ENCODE measurements at places on chromosomes 12 and 14.

DNA sequence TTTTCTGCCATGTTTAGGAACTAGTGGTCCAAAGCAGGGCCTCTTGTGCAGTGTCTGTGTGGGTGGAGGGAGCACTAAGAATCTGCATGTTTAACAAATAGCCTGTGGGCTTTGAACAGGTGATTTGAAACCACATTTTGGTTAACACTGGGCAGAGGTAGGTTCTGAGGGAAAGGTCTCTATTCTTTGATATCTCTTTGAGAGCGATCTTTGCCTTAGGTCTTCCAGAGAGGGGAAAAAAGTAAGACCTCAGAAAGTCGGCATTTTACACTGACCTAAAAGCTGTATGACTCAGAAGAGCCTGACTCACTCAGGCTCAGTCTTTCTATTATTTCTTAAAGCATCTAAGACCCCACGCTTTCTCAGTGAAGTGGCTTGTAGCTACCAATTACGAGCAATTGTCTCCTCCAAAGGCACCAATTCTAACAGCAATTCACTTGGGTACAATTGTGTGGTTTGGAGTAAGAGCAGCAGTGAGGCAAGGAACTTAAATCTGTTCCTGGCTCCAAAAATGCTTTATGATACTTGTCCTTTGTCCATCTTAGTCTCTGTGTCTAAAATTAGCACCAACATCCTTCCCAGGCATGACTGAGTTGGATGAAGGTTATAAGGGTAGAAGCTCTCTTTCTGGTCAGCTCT lies 8.8 kb downstream of the EIF2B2 start:
- no peak for DNase-seq

DNA sequence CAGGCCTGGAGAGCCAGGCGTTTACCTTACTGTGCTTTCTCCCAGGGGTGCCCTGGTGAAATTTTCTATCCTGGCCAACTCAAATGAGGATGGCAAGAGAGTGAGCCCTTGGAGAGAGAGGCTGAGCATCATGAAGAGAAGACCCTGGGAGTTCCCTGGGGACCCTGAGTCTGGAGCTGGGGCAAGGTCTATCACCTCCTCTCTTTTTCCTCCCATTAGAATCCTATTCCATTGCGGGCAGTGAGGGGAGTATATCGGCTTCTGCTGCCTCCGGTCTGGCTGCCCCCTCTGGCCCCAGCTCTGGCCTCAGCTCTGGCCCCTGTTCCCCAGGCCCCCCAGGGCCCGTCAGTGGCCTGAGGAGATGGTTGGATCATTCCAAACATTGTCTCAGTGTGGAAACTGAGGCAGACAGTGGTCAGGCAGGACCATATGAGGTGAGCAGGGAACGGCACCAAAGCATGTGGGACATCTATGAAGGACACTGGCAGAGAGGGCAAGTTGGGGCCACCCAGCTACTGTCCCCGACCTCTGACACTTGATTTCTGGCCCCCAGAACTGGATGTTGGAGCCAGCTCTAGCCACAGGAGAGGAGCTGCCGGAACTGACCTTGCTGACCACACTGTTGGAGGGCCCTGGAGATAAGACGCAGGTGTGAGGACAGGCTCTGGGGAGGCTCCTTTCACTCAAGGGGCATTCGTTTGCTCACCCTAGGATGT lies 1.6 kb downstream of the ARHGEF25 start:
- no peak for DNase-seq

- DNase-seq: no peak
These were observed 79.9 kb downstream of the HECTD1 start for GRCh38 chr14:31127690-31128089.

GRCh38 chr12:116719731-116720528 lies 17.9 kb downstream of the SPRING1 start:
- DNase-seq: no peak

- DNase-seq: no peak
These were observed 2.3 kb downstream of the MMP14 start for GRCh38 chr14:22838631-22839041.

DNA sequence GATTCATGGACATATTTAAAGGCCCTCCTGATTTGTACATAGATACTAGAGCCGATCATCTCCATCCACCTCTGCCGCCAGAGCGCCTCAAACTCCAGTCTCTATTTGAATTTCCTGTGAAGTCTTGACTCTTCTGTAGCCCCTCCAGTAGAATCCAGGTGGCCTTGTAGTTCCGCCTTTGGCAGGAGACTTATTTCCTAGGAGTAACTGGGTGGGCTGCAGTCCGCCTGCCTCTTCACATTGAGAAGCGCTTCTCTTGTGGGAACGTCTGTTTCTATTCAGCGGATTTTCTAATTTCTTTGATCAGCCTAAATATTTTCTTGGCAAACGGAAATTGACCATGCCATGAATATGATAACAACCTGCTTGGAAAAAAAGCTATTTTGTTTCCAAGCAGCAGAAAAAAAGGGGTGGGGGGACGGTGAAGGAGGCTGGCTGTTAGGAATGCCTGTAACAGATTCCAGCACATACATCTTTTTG lies 9.0 kb upstream of the SIX1 start:
- DNase-seq: no peak

DNA sequence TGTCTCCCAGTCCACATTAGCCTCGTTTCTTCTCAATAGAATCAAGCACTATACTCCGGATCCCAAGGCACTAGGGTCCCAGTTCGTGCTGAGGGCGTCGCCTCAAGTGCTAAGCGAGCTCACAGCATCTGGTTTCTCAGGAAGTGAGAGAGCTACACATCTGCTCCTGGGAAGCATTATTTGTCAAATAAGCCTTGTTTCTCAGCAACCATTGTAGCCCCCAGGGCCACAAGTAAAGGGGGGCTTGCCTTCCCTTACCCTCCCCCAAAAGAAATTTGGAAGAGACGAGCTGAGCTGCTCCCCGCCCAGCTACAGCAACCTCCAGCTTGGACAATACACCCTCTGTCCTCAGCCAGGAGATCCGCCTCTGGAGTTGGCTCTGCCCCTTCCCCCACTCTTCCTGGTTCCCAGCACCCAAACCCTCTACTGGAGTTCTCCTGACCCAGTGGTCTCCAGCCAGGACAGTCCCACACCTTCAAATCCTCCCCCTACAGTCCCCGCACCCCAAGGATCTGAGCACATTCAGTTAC lies 5.7 kb upstream of the TNS2 start:
- no peak for DNase-seq

DNA sequence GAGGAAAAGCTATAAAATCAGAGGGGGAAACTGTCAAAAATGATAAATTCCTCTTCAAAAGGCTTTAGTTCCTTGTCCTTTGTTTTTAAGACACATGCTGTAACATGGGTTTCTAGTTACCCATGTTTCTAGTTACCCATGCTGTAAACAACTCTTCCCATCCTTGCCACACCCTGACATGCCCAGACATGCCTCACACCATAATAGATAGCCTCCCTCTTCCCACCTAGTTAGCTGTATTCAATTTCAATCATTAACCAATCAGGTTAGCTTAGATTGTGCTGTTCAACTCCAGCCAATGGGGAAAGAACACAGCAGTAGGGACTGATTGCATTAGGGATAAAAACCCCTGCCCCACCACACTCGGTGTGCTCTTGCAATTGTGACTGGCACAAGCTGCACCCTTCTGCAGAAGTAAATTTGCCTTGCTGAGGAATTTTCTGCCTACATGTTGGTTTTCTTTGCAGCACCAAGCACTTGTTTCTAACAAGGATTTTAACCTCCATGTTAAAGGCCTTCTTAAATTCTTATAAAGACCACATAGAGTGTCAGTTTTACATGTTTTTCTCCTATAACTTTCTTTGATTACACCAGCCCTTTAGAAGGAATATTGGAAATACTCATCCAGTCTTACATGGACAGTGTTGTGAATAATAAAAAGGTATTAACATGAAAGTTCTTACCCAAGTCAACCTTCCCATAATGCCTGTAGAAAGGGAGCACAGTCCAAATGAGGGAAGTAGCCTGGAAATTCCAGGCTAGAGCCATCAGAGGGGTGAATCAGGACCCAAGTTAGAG lies 32.5 kb upstream of the LALBA start:
- no peak for DNase-seq

- no peak for DNase-seq
These were observed 372.1 kb upstream of the FAR2 start for GRCh38 chr12:28776913-28777422.

GRCh38 chr12:65465766-65466547 lies 187.5 kb downstream of the MSRB3 start:
- DNase-seq: no peak

- DNase-seq: no peak
These were observed 272.8 kb downstream of the AKAP6 start for GRCh38 chr14:32601906-32602305.

- no peak for DNase-seq
These were observed 53.3 kb downstream of the ACACB start for GRCh38 chr12:109169686-109170085.

GRCh38 chr12:92145481-92145730 lies 240 bp downstream of the BTG1 start:
- DNase-seq: no peak

DNA sequence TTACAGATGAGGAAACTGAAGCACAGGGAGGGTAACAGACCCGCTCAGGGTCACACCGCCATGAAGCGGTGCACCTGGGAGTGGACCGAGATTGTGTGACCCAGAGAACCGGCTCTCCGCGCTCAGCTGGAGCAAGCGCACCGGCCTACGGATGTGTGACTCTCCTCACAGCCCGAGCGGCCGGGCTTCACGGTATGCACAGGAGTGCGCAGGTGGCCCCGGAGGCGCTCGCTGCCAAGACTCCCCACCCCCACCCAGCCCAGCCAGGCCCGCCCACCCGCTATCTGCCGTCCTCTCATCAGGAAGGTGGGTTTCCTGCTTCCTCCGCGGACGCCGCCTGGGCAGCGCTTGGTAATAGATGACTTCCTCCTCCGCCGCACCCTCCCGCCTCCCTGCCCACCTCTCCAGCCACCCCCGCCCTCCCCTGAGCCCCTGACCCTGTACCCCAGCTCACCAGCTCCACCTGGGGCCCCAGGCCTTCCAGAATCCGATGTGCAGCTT lies 110.7 kb downstream of the NCOR2 start:
- no peak for DNase-seq

- DNase-seq: no peak
These were observed 83.3 kb downstream of the CCER1 start for GRCh38 chr12:90871726-90872096.

GRCh38 chr12:30962047-30962446 lies 35.5 kb downstream of the TSPAN11 start:
- no peak for DNase-seq

GRCh38 chr12:115998119-115998633 lies 279.3 kb downstream of the MED13L start:
- peak; percentile 8 for DNase-seq

DNA sequence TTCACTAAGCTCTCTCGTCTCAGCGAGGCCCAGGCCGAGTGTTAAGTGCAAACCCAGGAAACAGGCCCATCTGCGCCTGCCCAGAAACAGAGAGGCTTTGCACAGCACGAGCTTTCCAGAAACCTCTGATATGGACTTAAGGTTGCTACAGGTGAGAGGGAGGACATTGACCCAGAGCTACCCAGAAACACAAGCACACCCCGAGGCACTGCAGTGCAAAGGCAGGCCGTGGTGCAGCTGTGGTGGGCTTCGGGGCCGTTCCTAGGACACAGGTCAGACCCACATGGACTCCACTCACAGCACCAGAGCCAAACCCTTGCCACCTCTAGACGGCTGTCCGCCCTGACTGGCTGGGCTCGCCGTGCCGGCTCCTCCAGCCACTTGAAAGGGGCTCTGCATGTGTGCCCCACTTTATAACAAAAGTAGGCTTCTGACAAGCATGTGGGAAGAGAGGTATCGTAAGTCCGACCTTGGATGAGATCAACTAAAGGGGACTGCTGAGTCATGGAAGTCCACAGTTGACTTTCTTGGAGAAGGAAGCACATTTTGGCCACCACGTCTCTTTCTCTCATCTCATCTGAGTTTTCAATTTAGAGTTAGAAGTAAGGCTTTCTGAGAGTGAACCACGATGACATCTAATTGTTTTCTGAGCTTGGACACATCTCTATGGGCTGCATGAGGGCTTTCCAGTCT lies 38.2 kb downstream of the CACNA2D4 start:
- DNase-seq: no peak

DNA sequence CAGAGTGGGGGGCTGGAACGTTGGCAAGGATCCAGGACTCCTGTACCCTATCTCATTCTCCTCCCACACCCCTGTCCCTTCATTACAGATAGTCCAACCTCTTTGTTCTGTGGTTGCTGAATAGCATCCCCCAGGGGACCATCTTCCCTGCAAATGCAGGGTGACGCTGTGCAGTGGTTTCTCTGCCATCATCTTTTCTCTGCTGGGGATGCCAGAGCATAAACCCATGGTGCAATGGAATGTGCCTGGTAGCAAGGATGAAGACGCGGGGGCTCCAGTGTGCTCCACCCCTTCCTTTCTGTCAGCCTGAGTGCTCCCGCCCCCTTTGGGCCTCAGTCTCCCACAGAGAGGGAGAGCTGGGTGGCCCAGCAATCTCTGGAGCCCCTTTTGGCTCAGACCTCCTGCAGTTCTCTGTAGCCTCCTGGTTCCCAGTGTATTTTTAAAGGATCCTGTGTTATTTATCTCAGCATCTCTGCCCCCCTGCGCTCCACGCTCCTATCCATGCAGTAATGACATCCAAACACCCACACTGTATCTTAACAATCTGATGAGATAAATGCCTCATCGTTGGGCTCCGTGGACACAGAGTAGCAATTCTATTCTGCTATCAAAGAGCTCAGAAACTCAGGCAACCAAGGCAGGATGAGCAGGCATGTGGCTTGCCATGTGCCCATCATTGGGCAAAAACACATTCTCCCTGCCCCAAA lies 212.8 kb downstream of the CACNA1C start:
- no peak for DNase-seq

GRCh38 chr12:132392389-132393244 lies 63.2 kb upstream of the GALNT9 start:
- DNase-seq: no peak

GRCh38 chr14:92719421-92719820 lies 29.0 kb downstream of the LGMN start:
- no peak for DNase-seq

GRCh38 chr12:91397866-91398532 lies 215.4 kb upstream of the DCN start:
- DNase-seq: no peak

DNA sequence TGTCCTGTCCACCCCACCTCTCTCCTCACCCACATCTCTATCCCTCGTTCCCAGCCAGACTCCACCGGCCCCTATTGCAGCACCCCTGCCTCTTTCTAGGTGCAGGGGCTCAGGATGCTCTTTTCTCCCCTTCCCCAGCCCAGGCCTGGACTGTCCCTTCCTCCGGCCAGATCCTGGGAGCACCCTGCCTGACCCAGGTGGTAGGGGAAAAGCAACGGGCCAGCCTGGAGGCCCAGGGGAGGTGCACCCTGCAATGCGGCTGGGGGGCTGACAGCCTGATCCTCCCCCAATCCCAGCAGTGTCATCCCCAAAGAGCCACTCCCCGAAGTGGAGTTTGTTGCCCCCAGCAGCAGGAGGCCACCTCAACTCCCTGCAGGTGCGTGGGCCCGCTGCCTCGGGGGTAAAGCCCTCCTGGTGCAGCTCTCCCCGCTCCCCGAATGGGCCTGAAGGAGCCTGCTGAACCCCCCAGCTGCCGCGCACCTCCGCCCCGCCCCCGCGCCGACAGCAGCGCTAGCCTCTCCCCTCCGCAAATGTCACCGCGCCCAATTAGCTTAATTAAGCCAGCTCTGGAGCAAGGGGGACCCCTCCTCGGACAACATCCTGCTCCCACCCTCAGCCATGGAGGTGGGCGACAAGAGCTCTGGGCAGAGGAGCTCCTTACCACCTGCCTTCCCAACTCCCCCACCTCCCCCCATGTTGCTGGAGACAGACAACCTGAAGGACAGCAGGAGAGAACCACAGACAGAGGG lies 4.7 kb downstream of the NXPH4 start:
- no peak for DNase-seq
